ENCODE measurements at places on chromosomes 16 and 17.

GRCh38 chr17:44170499-44171201 lies at the start of gene ASB16:
ASB16 (plus strand) TSS chr17:44170704; CDS start chr17:44170790, 86 bp downstream.
- DNase-seq: no peak

DNA sequence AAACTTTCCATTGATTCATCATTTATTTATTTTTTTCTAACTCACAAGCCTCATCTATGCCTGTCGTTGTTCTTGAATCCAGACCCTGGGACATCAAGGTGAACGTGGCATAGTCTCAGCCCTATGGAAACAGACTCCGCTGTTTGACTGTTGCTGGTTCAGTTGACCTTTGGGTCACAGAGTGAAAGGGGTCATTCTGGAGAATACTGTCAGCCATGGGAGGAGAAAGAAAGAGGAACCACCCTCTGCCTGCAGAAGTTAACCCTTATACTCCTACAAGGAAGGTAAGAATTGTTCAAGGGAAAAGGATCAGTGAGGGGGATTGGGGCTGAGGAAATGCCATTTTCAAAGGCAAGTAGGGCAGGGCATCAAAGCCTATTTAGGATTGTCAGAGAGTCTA lies 387.6 kb upstream of the MAF start:
- no peak for DNase-seq

GRCh38 chr17:35738519-35739133 lies 7.2 kb downstream of the RASL10B start:
- DNase-seq: no peak

DNA sequence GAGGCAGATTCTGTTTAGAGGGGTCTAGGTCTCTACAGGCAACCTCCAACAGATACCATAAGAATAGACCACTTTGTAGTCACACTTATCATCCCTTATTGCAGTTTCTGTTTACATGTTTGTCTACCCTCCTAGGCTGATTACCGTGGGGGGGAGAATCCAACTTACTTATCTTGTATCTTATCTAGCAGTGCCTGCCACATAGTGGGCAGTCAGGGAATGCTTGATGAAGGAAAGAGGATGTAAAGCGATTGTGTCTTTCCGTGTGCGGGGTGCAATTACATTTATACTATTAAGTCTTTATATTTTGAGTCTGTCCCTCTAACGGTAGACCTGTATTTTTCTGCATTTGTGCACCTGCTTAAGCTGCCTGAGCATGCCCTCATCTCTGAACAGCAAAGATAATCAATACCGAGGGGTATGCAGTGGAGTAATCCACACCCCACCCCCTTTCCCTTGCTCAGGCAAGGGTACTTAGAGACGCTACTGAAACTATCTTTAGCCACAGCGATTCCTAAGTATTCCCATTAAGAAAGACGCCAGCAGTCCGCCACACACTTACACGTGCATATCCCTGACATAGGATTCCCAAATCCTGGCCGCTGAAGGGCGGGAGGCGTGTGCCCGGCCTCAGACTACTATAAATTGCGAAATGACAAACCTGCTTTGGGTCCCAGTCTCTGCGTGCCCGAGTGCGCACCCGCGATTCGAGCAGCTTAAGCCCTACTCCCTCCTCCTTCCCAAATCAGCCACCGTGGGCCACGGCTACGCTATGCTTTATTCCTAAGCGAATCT lies 635 bp upstream of the AATF start:
- no peak for DNase-seq

DNA sequence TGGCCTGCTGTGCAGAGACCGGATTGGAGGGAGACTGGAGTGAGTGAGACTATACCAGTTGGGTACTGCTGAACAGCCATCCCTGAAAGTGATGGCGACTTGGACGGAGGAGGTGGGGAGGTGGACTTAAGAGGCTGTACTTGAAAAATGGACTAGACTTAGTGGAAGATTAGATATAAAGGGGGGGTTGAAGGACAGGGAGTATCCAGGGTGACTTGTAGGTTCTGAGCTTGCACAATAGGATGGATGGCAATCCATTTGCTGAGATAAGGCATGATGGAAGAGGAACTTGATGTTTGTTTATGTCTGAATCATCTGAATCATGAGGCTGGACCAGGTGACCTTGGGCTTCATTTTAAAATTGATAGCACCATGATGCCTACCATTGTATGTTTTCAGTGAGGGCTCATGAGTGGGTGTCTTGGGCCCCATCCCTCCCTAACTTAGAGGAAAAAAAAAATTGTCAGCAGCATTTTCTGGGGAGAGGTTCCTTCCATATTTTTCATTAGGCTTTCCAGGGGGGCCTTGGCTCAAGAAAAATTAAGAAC lies 41.2 kb downstream of the PRKCA start:
- DNase-seq: peak; percentile 11

- peak; percentile 79 for DNase-seq
Observed at GRCh38 chr17:8300627-8301242, 5.5 kb upstream of the SLC25A35 start.

GRCh38 chr16:28218109-28218508 lies 6.3 kb upstream of the XPO6 start:
- peak; percentile 72 for DNase-seq

DNA sequence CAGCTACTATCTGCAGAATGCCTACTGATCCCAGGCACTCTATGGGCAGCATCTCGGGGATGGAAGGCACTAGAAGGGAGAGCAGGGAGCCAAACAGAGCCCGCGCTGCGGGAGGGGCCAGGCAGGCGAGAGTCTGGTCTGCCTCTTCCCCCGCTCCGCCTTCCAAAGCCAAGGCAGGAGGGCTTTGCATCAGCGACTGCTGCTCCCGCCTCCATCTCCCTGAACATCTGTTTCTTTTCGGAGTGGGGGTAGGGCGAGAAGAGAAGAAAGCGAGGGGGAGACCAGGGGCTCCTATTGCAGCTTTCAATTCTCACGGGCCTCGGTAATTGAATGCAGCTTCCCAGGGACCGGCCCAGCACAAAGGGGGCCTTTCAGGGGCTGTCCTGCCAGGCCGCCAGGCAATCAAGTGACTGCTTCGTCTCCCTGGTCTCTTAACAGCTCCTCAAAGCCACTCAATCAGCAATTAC lies 31.4 kb upstream of the CDC42EP4 start:
- peak; percentile 82 for DNase-seq

- no peak for DNase-seq
Observed at GRCh38 chr17:7977039-7977438, 25.4 kb upstream of the GUCY2D start.

GRCh38 chr17:44416558-44417289 lies 27.3 kb upstream of the ITGA2B start:
- DNase-seq: no peak

GRCh38 chr16:48126801-48127644 lies 28.8 kb downstream of the ABCC12 start:
- peak; percentile 91 for DNase-seq

GRCh38 chr16:10178080-10178479 lies 4.1 kb downstream of the GRIN2A start:
- DNase-seq: peak; percentile 52

DNA sequence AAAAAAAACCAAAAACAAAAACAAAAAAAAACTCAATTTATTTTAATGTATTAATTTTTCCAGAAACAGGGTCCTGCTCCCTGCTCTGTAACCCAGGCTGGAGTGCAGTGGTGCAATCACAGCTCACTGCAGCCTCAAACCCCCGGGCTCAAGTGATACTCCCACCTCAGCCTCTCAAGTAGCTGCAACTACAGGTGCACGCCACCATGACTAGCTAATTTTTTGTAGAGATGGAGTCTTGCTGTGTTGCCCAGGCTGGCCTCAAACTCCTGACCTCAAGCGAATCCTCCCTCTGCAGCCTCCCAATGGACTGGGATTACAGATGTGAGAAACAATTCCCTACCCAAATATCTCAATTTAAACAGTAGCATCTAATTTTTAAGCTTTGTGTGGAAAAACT lies 25.2 kb upstream of the EMP2 start:
- DNase-seq: no peak

DNA sequence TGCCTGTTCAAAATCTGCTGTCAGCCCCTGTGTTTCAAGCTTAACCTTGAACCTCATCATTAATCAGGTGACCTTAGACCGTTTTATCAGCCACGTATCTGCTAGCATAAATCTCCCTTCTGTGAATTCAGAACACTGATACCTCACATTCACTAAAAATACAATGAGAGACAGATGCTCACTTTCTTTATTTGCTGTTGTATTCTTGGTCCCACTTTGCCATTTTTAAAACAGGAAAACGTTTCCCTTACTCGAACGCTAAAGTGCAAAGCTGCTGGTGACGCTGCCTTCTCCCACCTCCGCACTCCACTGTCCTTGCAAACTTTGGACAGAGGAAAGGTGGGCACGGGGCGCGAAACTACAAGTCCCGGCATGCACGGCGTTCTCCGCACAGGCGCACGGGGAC lies 220 bp upstream of the ARHGAP44 start:
- no peak for DNase-seq

- DNase-seq: no peak
Observed at GRCh38 chr17:67717192-67717623, 528 bp upstream of the NOL11 start.

GRCh38 chr17:74037320-74037719 lies 166.2 kb upstream of the RPL38 start:
- DNase-seq: no peak

GRCh38 chr17:27384261-27384701 lies 72.0 kb upstream of the KSR1 start:
- peak; percentile 98 for DNase-seq

- peak; percentile 48 for DNase-seq
Observed at GRCh38 chr17:63552211-63552610, 1.9 kb downstream of the DCAF7 start.

DNA sequence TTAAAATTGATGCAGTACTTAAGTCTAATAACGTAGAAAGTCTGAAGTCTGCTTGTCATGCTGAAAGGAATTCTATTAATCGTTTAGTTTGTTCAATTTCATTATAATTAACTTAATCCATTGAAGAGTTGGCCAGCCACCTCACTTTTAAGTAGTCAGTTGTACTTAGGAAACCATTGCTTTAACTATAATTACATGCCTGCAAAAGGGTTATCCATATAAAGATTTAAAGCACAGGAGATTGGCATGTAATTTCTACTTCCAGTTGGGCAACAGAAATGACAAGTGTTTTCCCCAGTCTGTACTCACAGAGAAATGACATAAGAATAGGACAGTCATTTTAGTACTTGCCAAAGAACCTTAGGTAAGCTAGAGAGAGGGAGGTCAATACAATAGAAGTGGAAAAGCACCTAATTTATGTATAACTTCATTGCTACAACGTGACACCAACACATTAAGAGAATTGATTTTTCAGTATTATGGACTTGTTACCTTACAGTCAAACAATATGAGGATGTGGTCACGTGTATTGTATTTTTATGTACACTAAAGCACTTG lies 3.7 kb upstream of the USP32 start:
- no peak for DNase-seq

GRCh38 chr17:42276609-42277341 lies 584 bp upstream of the STAT5B start:
- DNase-seq: peak; percentile 87

DNA sequence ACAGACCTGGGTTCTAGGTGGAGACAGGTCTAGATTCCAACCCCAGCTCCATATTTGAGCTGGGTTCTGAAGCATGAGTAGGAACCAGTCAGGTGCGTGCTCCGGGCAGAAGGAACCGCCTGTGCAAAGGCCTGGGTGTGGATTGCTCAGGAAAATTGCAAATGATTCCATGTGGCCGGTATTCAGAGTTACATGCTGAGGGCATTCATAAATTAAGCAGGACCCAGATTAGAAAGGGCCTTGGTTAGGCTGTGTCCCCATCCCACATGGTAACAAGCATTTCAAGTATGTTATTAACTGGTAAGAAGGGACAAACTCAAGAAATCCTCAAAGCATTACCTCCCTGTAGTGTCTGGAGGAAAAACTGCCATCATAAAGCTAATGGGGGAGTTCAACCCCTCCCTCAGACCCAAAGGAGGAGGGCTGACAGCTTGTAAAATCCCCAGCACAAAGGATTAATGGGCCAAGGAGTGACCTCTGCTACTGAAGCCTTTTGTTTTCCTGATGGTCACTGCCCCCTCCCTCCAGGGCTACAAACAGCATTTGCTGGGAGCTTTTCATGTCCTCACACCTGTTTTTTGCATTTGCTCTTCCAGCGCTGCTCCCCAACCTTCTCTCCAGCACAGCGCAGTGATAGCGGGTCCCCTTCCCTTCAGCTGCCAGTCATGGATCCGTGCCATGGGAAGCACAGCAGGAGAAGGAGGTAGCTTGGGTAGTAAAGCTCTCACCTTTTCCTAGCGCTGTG lies 218.0 kb downstream of the C16orf95 start:
- DNase-seq: no peak

GRCh38 chr17:30520882-30521281 lies 43.7 kb downstream of the GOSR1 start:
- peak; percentile 17 for DNase-seq

GRCh38 chr17:56317351-56318208 lies 164.3 kb downstream of the ANKFN1 start:
- no peak for DNase-seq

- peak; percentile 53 for DNase-seq
Observed at GRCh38 chr17:61720016-61720795, 129.2 kb upstream of the NACA2 start.

GRCh38 chr16:86016201-86016965 lies 117.4 kb downstream of the IRF8 start:
- peak; percentile 67 for DNase-seq

DNA sequence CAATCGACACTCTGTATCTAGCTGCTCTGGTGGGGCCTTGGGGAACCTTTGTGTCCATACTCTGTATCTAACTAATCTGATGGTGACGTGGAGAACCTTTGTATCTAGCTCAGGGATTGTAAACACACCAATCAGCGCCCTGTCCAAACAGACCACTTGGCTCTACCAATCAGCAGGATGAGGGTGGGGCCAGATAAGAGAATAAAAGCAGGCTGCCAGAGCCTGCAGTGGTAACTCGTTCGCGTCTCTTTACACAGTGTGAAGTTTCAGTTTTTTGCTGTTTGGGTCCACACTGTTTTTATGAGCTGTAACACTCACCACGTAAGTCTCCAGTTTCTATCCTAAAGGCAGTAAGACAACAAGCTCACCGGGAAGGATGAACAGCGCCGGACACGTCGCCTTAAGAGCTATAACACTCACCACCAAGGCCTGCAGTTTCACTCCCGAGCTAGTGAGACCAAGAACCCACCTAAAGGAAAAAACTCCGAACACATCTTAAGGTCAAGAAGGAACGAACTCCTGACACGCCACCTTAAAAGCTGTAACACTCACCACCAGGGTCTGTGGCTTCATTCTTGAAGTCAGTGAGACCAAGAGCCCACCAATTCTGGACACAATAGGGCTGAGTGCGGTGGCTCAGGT lies 64.6 kb downstream of the KPNA2 start:
- no peak for DNase-seq

GRCh38 chr16:50712956-50713355 lies 19.6 kb downstream of the NOD2 start:
- no peak for DNase-seq
